NCI-H1930 (cell line): ENCODE measurements at places on chromosomes 16 and 17.

- DNase-seq = no peak
These were observed 34.0 kb downstream of the CPNE2 start for GRCh38 chr16:57126411-57126810.

GRCh38 chr17:564526-565065 lies 150.0 kb downstream of the VPS53 start:
- DNase-seq = no peak

- no peak for DNase-seq
These were observed 749 bp downstream of the GRIN2A start for GRCh38 chr16:10181196-10182162.

DNA sequence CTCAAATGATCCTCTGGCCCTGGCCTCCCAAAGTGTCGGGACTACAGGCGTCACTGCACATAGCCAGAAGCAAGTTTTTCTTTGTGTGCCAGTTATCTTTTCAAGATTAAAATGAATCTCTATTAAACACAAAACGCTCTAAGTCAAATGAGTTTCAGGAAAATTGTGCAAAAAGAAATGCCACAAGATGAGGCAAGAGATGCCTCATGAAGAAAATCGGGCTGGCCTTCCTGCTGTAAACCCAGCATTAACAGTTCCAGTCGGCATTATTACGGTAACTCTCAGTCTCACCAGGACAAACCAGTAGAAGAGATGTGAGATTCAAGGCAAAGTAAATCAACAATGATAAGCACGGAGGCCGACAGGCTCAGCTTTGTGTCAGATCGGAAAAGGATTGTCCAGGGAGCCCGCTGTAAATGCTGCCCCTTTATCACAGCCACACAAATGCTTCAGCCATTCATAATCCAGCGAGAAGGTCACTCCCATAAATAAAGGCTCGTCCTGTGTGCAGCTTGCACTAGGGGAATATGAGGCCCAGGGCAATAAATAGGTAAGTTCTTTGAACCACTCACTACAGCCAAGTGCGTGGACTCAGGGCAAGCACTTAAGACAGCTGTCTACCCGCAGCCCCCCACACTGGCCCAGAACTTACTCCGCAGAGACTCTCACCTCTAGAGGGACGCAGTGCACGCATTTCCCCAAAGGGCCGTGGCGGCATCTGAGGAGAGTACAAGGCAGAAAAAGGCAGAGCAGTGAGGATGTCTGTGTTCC lies 27.2 kb downstream of the NPLOC4 start:
- no peak for DNase-seq

- DNase-seq = no peak
These were observed 1507.4 kb downstream of the CDH11 start for GRCh38 chr16:63614429-63614828.

DNA sequence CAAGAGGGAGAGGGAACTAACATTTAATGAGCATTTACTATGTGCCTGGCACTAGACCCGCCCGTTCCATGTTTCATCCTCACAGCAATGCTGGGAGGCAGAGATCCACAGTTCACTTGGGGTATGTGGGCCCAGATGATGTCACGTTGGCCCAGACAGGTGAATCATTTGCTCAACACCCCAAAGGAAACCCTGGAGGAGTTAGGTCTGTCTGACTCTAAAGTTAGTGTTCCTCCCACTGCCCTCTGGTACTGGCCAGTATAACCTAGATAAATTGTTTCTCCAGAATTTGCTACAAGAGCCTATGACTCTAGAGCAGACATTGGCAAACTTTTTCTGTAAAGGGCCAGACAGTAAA lies 164.6 kb downstream of the VPS53 start:
- no peak for DNase-seq

DNA sequence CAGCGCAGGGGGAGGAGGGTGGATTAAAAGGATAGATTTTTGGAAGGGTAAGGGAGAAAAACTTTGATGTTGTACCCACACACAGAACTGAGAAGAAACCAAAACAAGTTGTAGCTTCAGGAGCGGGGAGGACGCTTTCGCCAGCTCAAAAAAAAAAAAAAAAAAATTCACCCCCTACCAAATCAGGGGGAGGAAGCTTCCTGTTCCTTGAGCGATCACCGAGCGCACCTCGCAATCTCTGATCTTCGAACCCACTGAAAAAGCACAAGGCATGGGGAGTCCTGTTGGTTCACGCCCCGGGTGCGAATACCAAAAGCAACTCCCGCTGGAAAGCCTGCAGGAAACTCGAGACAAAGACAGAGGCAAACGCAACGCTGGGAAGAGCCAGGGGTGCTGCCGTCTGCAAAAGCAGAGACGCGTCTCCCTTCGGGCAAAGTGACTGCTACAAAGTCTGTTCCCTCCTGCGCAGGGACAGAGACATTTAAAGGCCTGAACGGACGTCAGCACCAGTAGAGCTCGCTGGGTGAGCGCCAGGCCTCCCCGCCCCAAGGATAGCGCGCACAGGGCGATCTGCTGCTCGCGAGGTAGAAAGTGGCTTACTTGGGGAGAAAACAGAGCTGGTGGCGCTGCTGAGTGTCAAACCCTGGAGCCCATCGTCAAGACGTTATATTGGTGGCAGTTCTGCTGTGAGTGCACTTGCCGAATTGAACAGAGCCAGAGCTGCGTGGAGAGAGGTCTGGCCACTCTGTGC lies 190.4 kb downstream of the USP22 start:
- peak; percentile 21 for DNase-seq

GRCh38 chr16:87570938-87571867 lies 31.1 kb upstream of the JPH3 start:
- no peak for DNase-seq

GRCh38 chr17:58281511-58282011 lies 826 bp upstream of the MPO start:
- DNase-seq = no peak

DNA sequence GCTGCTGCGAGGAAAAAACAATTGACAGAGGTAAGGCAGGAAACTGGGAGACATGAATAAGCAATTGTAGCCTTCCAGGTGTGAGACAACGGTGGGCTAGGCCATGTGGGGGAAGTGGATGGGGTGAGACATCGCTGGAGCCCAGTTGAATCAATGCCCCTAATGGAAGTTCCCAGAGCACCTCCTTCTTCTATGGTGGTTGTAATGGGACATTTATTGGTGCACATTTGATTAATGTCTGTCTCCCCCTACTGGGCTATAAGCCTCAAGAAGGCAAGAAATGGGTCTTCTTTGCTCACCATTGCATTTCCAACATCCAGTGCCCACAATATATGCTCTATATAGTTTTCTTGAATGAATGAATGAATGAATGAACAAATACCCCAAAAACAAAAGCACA lies 22.7 kb upstream of the CD300E start:
- no peak for DNase-seq

- DNase-seq = no peak
These were observed 230.7 kb downstream of the IRX3 start for GRCh38 chr16:54055864-54056263.

DNA sequence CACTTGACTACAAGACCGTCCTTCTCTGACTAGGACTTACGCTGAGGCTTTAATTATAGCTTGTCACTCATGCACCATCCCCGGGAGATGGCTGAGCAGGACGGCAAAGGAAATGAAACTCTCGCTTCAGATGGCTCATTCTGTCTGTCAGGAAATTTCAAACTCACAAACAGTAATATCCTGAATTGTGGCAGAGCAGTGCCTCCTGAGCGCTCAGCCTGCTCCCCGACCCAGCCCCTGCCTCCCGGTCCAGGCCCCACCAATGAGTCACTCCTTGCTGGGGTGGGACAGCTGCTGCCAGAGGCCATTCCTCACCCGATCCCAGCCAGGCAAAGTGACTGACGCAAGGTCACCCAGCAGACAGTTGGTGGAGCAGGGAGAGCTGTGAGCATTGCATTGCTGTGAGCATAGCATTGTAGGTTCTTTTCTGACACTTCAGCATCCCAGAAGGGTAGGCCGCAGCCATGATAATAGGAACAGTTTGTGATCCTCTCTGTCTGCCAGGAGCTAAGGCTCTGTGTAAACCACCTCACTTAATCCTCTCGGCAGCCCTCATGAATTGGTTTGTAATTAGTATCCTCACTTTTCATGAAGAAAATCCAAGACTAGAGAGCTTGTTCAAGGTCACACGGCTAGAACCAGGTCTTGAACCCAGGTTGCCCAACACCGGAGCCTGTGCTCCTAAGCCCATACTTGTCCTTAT lies 20.9 kb downstream of the CCDC182 start:
- no peak for DNase-seq

DNA sequence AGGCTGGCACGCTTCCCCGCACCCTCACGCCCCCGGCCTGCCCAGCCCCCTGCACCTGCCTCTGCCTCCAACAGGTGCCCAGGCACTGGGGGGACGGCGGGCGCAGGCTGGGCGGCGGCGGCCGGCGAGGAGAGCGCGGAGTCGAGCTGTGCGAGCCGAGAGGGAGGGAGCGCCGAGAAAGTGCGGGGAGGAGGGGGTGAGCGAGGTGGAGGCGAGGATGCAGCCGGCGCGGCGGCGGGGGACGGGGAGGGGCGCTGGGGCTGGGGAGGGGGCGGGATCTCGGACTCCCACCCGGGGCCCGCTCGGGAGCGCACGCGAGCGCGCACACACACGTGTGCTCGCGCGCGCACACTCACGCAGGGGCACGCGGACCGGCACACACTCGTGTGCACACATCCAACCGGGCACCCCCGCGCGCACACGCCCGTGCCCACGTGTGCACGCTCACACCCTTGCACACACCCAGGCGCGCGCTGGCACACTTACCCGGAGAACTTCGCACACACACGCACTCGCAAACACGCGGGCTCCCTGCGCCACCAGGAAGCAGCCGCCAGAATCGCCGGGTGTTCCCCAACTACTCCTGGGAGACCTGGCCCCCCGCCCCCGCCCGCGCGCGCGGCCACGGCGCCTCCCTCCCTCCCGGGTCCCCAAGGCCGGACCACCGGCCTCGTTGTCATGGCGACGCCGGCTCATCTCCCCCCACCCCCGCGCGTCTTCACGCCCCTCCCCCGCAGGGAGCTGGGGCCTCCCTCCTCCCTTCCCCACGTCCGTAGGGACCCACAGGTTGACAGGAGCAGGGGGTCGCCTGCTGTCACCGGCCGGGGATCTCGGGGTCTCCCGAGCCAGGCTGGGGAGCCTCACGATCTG lies at the start of gene DOC2A:
TSS of gene DOC2A (minus strand) at position 184 of the 870 bp plus-strand sequence. CDS start 805 bp downstream, outside the sequence.
- no peak for DNase-seq

- no peak for DNase-seq
These were observed 18.8 kb upstream of the PHOSPHO1 start for GRCh38 chr17:49249292-49249794.

DNA sequence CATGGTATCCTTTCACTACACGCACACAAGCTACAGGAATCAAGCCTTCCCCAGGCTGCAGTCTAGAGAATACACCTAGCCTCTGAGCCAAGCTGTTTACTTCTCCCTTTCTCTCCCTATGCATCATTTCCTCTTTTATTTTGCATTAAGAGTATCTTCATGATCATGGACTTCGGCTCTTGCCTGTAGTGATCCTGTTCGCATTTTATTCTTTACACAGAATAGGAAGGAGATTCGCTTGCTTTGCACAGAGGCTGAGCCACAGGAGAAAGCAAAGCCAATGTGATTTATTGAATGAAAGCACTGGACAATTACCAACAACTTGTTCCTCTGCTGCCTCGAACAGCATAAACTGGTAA lies 172.7 kb downstream of the ANKFN1 start:
- no peak for DNase-seq

DNA sequence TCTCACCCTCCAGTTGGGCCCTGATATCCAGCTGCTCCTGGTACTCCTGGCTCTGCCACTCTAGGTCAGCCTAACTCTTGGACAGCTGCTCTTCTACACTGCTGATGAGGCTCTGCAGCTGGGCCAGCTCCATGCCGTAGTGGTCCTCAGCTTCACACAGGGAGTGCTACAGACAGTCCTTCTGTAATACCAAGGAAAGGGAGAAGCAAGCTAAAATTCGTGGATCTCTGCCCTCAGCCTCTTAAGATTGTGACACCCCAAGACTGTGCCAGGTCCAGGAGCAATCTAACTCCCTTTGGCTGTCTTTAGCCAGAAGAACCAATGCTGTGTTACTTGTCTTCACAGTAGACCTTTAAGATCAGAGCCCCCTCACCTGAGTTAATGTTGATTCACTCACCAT lies 7.7 kb upstream of the KRT38 start:
- no peak for DNase-seq

DNA sequence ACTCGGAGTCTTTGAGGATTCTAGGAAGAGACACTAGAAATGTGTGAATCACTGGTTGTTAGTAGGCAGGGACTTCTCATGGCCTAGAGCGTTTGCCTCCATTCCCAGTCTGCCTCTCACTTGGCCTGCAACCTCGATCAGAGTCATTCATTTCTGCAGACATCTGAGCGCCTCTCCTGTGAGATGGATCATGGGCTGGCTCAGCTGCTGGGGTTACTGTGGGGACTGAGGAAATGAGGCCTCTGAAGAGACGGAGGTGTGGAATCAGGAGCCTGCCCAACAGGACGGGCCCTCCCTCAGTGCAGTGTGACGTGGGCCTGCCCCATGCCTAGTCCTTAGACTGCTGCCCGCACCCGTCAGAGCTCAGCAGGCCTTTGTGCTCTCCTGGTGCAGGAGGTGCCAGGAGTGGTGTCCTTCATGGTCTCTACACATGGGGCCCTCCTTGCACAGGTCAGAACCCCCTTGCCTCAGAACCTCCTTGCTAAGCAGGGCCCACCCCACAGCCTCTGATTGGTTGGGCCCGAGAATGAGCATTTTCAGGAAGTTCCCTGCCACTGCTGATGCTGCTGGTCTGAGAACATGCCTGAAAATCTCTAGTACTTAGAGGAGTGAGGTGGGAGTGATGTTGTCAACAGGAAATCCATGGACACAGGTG lies 99.4 kb downstream of the NPIPB11 start:
- DNase-seq = no peak

DNA sequence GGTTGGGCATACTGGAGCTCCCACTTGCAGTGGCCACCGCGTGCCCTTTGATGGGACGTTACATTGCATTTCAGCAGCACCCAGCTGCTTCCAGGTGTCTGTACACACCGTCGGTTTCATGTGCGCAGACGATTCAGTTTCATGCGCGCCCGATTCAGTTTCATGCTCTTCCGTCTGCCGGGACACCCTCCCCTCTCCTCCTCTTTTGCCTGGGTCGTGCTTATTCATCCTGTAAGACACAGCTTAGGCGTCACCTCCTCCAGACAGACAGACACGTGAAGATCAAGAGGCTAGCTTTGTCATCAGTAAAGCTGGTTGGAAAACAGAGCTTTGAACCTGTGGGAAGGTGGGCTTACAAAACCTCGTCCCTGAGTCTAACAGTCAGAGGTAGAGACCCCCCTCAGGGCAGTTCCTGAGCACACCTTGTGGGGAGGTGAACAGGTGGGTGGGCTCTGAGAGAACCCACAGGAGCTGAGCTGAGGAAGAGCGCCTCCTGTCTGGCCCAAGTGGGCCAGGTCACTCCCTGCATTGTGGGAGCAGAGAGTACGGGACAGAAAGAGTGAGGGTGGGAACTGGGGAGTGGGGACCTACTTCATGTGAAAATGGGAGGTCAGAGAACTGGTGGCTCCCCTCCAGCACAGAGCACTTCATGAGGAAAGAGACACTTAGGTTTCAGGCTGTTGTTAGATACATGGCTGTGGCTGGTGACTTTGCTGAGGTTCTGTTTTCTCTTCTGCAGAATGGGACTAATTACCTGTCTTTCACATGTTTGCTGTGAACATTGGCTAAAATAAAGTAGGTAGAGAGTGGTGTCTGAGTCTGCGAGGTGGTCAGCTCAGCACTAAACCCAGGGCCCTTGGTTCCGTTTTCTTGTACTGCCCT lies 122.1 kb downstream of the SNX29 start:
- no peak for DNase-seq
